ENCODE measurements at places on chromosomes 7 and 10. TPM values are rescaled to one million over a fixed set of nuclear protein-coding genes. Genes with fewer than 3 reads are reported as not detected.

Gene PON1
- polyA plus RNA-seq: 0.09 TPM

Gene ZNF239
- polyA plus RNA-seq: 1.2 TPM

Gene NXPH1
- polyA plus RNA-seq: not detected

- no peak for DNase-seq
Measured at GRCh38 chr10:47140761-47141348, 159.1 kb upstream of the GDF10 start.

DNA sequence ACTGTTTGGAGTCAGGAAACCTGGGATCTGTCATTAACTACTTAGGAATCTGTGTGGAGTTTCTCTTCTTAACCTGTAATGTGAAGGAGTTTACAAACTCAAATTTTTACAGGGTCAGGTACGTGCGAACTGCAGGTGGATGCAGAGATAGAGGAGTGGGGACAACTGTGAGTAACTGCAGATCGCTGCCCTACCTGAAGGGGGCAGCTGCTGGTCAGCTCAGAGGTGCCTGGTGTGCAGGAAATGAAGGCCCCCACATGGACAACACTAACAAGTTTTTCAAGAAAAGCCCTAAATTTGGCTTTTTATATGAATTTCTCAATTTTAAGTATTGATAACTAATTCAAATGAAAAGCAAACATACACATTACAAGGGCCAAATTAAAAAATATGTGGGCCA lies 380.0 kb downstream of the REEP3 start:
- DNase-seq: no peak

- DNase-seq: no peak
Measured at GRCh38 chr10:105148456-105148855, 507.4 kb downstream of the SORCS3 start.

DNA sequence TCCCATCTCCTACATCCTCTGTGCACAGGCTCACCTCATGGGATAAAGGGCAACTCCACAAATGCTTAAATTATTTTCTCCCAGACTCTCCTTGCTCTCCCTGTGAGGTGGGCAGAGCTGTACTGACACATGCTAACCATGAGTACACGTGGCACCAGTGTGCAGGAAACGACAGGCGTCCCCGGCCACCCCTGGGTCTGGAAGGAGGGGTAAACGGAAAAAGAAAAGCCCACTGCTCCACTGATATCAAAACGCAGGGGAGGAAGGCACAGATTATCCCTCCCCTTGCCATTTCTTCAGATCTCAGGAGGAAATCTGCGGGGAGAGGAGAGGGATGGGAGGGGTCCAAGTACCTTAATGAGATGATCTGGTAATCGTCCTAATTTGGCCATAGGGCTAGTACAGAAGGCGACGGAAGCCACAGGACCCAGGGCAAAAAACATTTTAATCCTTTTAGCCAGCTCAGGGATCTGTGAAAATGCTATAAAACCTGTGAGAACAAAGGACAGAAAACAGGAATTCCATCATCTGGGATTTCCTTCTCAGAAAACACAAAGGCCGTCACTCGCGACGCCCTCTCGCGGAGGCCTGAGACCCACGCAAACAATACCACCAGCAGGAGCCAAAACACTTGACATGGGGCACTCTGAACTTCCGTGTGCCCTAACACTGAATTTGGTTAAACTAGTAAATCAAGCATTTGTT lies 17.8 kb upstream of the CH25H start:
- DNase-seq: peak; percentile 60

DNA sequence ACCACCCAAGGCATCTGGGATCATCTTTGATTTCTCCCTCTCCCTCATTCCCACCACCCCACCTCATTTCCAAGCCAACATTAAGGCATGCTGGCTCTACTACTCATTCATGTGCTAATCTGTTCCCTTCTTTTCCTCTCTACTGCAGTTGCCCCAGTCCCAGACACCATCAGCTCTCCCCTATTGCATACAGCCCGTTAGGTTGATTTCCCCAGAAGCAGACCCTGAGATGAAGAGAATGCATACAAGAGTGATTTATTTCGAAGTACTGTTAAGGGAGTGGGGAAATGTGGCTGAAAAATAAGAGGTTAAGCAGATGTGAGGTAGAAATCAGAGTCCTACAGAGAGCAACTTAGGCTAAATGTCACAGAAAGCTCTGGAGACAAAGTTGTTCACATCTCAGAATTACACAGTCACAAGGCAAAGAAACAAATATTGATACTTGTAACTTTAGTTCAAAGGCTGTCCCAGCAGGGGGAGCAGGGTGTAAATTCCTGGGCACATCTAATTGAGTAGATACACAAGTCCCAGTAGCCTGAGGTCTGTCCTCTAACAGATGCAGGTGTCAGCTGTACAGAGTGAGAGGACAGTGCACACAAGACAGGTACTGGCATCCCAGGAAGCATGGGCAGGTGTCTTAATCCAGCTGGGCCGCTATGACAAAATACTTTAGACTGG lies 20.9 kb downstream of the AKR1D1 start:
- DNase-seq: no peak

GRCh38 chr10:100615908-100616307 lies 80.2 kb downstream of the HIF1AN start:
- DNase-seq: no peak

Data from heart right ventricle (tissue), 16 donors.